ENCODE measurements at places on chromosomes 1 and 21.

DNA sequence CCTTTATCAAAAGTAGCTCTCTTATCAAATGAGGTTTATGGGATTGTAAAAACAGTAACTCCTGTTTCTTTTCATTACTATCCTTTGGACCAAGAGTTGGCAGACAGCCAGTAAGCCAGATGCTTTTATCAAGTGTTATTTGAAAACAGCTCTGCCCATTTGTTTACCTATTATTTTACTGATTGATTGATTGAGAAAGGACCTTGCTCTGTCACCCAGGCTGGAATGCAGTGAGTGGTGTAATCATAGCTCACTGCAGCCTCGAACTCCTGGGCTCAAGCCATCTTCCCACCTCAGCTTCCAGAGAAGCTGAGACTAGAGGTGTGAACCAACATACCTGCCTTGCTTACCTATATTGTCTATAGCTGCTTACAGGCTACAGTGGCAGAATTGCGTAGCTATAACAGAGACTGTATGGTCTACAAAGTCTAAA is 3.6 kb downstream of the PRKAB2 start:
- no peaks in the 10 kb centered on the region for H3K36me3 ChIP-seq
- no peak overlapping the region for H3K4me3 ChIP-seq
- H3K4me1 ChIP-seq: peaks cover 63% of the 10 kb centered on the region
- no peak for DNase-seq
- no peaks in the 10 kb centered on the region for H3K27me3 ChIP-seq

DNA sequence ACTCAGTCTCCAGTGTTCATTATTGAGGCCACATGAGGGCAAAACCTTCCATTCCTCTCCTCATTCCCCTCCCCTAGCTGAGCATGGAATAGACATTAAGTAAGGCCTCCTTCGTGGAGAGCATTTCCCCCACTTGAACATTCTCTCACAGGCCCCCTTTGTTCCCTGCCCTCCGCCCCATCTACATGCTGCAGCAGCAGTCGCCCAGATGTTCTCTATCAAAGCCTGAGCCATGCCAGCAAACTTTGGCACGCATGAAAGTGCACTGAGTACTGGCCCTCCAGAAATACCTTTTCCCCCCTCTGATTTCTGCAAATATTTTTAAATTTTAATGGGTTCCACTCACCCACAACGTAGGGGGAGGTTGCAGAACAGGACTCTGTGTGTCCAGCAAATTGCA is 20.9 kb upstream of the GORAB start:
- no peaks in the 10 kb centered on the region for H3K27me3 ChIP-seq
- DNase-seq: no peak
- no peak overlapping the region for H3K27ac ChIP-seq
- no peaks in the 10 kb centered on the region for H3K36me3 ChIP-seq
- no peaks in the 10 kb centered on the region for H3K4me1 ChIP-seq

- H3K4me1 ChIP-seq: peaks cover 25% of the 10 kb centered on the region
- H3K36me3 ChIP-seq: no peaks in the 10 kb centered on the region
- peak overlapping the region; percentile 50 for H3K4me3 ChIP-seq
- H3K27me3 ChIP-seq: peaks cover 5% of the 10 kb centered on the region
- H3K27ac ChIP-seq: no peak overlapping the region
Measured at GRCh38 chr1:41366455-41367287, 5.4 kb downstream of the FOXO6 start.

DNA sequence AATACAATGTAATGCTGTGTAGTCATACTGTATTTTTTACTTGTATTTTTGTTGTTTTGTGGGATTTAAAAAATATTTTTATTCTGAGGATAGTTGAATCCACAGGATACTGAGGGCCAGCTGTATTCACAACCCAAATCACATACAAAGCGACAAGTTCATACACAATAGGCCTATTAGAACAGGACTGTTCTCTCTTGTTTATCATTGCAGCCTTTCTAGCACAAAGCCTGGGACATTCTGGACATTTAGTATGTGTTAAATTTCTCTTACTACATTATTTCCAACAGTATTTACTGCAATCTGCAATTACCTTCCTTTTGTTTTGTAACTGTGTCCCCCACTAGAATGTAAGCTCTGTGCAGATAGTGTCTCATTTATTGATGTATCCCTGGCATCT is 65.4 kb downstream of the SLC35A3 start:
- H3K4me1 ChIP-seq: no peaks in the 10 kb centered on the region
- no peak for DNase-seq

GRCh38 chr1:29624320-29625083 is 388.2 kb downstream of the PTPRU start:
- H3K27ac ChIP-seq: no peak overlapping the region
- DNase-seq: no peak
- H3K36me3 ChIP-seq: no peaks in the 10 kb centered on the region
- H3K4me1 ChIP-seq: no peaks in the 10 kb centered on the region

DNA sequence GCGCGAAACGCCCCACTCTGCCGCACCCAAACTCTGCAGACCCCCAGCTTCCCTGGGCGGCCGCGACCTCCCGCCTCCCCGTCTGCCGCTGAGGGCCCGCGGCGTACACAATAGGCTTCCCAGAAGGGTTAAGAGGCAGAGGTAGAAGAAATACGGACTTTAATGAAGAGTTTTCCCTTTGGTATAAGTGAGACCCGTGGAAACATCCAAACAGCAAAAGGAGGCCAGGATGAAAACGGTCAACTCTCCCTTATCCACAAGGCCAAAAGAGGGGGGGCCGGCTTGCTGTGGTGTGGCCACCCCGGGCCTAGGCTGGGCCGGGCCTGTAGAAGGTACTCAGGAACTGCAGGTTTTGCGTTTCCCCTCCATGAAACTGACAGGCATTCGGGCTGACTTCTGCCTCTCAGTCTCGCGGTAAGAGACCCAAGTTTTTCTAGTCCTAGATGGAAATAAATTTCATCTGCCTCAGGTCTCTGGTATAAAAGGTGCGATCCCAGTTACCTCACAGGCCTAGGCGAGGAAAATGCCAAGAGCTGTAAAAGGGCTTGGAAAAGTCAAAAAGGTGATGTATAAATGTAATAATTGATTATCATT is 671 bp upstream of the PYGO2 start:
- peaks cover 23% of the 10 kb centered on the region for H3K4me1 ChIP-seq
- no peaks in the 10 kb centered on the region for H3K27me3 ChIP-seq
- no peak for DNase-seq
- peaks cover 16% of the 10 kb centered on the region for H3K36me3 ChIP-seq
- H3K27ac ChIP-seq: peak overlapping the region; percentile 99

DNA sequence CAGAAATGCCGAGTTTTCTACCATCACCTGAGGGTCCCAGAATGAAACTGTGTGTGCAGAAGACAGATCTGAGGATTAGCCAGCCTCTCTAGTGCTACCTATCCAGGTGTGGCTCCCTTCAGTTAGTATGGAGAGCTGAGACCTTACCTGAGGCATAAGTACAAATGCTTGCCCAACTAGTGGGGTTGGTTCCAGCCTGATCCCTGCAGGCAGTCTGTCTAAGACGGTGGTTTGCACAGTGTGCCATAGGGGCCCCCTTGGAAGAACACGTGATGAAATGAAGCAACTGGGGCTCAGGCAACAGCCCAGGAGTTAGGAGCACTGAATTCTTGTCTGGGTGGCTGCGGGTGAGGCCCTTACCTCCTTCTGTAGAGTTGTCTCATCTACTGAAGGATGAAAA is 15.6 kb downstream of the S100A7A start:
- DNase-seq: no peak
- peaks cover 4% of the 10 kb centered on the region for H3K4me1 ChIP-seq
- H3K4me3 ChIP-seq: no peak overlapping the region
- H3K27me3 ChIP-seq: no peaks in the 10 kb centered on the region
- H3K27ac ChIP-seq: no peak overlapping the region
- no peaks in the 10 kb centered on the region for H3K36me3 ChIP-seq

- peak overlapping the region; percentile 65 for H3K27ac ChIP-seq
- peaks cover 43% of the 10 kb centered on the region for H3K4me1 ChIP-seq
- no peak for DNase-seq
- H3K36me3 ChIP-seq: no peaks in the 10 kb centered on the region
Measured at GRCh38 chr1:89719502-89720306, 86.8 kb downstream of the LRRC8C start.

GRCh38 chr1:154524881-154525280 is 22.7 kb upstream of the SHE start:
- no peak overlapping the region for H3K4me3 ChIP-seq
- H3K36me3 ChIP-seq: no peaks in the 10 kb centered on the region
- no peaks in the 10 kb centered on the region for H3K27me3 ChIP-seq

DNA sequence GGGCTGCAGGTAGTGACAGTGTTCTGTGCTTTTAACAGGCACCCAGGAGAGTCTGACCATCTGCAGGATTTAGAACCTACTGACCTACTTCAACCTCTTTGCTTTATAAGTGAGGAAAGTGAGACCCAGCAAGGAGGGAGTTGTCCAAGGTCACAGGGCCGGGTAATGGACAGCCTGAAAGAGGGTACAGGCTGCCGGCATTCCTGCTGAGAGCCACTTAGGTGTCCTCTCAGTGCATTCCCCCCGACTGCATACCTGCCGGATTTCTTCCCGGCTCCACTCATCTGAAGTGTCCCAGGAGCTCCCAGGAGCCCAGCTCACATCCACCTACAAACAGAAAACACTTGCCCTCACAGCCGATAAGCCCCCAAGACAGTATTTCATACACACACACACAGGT is 13.9 kb downstream of the PHLDA3 start:
- H3K4me1 ChIP-seq: peaks cover 34% of the 10 kb centered on the region
- peak overlapping the region; percentile 21 for H3K27ac ChIP-seq
- H3K36me3 ChIP-seq: no peaks in the 10 kb centered on the region

- DNase-seq: no peak
- peak overlapping the region; percentile 45 for H3K27ac ChIP-seq
- H3K36me3 ChIP-seq: no peaks in the 10 kb centered on the region
- no peaks in the 10 kb centered on the region for H3K27me3 ChIP-seq
Measured at GRCh38 chr1:175208773-175209492, 16.4 kb upstream of the KIAA0040 start.

- H3K27ac ChIP-seq: no peak overlapping the region
- H3K36me3 ChIP-seq: no peaks in the 10 kb centered on the region
- no peaks in the 10 kb centered on the region for H3K27me3 ChIP-seq
- H3K4me3 ChIP-seq: no peak overlapping the region
- H3K4me1 ChIP-seq: peaks cover 6% of the 10 kb centered on the region
Measured at GRCh38 chr1:230853731-230854130, 14.6 kb downstream of the C1orf198 start.

- H3K27ac ChIP-seq: no peak overlapping the region
- no peaks in the 10 kb centered on the region for H3K4me1 ChIP-seq
- no peaks in the 10 kb centered on the region for H3K27me3 ChIP-seq
- no peak overlapping the region for H3K4me3 ChIP-seq
- no peaks in the 10 kb centered on the region for H3K36me3 ChIP-seq
- DNase-seq: no peak
Measured at GRCh38 chr1:80893115-80893514, 907.6 kb upstream of the ADGRL2 start.

GRCh38 chr1:151457911-151458801 is 1.1 kb downstream of the POGZ start:
- no peaks in the 10 kb centered on the region for H3K27me3 ChIP-seq
- H3K4me3 ChIP-seq: peak overlapping the region; percentile 98
- H3K36me3 ChIP-seq: peaks cover 7% of the 10 kb centered on the region
- H3K4me1 ChIP-seq: peaks cover 9% of the 10 kb centered on the region
- no peak for DNase-seq

- peak overlapping the region; percentile 13 for H3K27ac ChIP-seq
- peaks cover 98% of the 10 kb centered on the region for H3K36me3 ChIP-seq
- no peaks in the 10 kb centered on the region for H3K27me3 ChIP-seq
- no peak for DNase-seq
- peaks cover 4% of the 10 kb centered on the region for H3K4me1 ChIP-seq
Measured at GRCh38 chr1:44294588-44295007, 60.5 kb downstream of the ERI3 start.

GRCh38 chr1:156474966-156475365 is 25.6 kb downstream of the MEF2D start:
- no peak overlapping the region for H3K4me3 ChIP-seq
- peaks cover 33% of the 10 kb centered on the region for H3K4me1 ChIP-seq
- no peaks in the 10 kb centered on the region for H3K27me3 ChIP-seq

GRCh38 chr1:233086961-233087881 is 136.8 kb downstream of the NTPCR start:
- H3K27ac ChIP-seq: no peak overlapping the region
- no peak for DNase-seq
- H3K27me3 ChIP-seq: no peaks in the 10 kb centered on the region
- H3K4me1 ChIP-seq: no peaks in the 10 kb centered on the region

DNA sequence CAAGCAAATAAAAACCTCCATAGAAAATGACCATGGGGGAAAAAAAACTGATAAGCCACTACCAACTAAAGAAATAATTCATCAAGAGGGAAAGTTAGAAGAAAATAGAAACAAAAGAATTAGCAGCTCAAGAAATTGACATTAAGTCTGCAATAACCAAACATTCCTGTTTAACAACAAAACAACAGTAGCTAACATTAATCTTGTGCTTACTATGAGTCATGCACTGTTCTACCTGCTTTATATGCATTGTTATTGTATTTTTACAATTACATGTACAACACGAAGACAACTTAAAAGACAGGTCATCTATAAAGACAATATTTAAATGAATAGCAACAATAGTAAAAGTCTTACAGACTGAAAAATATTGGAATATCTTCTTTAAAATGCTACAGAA is 34.4 kb upstream of the LRRC7 start:
- no peak overlapping the region for H3K27ac ChIP-seq
- no peaks in the 10 kb centered on the region for H3K36me3 ChIP-seq
- no peaks in the 10 kb centered on the region for H3K4me1 ChIP-seq
- no peak for DNase-seq
- H3K27me3 ChIP-seq: no peaks in the 10 kb centered on the region
- H3K4me3 ChIP-seq: no peak overlapping the region

DNA sequence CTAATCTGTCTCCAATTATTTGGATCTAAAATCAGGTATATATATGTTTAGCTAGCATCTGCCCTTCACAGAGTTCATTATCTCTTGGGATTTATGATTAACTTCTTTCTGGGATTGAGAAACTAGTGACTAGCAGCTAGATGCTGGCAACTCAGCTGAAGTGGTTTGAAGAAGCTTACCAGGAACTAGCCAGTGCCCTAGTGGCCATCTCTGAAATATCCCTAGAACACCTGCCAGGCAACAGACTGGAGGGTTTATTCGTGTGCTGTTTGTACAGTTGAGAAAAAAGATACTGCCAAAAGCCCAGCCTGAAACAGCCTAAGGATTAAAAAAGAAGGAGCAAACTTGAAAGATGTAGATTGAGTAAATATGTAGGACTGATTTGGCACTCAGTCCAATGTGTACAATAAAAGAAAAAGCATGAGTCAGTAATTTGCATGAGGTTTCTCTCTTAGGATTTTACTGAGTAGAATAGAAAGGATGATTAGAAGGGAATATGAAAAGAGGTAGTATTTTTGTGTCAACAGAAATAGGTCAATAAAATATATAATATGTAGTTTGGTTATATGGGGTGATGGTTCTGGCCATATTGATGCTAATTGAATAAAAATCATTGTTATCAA is 1144.6 kb upstream of the ADGRL2 start:
- H3K4me3 ChIP-seq: no peak overlapping the region
- no peaks in the 10 kb centered on the region for H3K4me1 ChIP-seq
- no peaks in the 10 kb centered on the region for H3K27me3 ChIP-seq
- H3K36me3 ChIP-seq: no peaks in the 10 kb centered on the region
- no peak for DNase-seq
- no peak overlapping the region for H3K27ac ChIP-seq

Measured in esophagus squamous epithelium (tissue), 5 donors.